MG63 (cell line): ENCODE measurements at places on chromosomes 5 and 9.

GRCh38 chr5:112065781-112066180 lies 308.8 kb upstream of the NREP start:
- no peak for DNase-seq

- no peak for DNase-seq
Measured at GRCh38 chr5:152056931-152057330, 132.3 kb upstream of the GLRA1 start.

- no peak for DNase-seq
Measured at GRCh38 chr5:153671653-153672346, 181.3 kb downstream of the GRIA1 start.

DNA sequence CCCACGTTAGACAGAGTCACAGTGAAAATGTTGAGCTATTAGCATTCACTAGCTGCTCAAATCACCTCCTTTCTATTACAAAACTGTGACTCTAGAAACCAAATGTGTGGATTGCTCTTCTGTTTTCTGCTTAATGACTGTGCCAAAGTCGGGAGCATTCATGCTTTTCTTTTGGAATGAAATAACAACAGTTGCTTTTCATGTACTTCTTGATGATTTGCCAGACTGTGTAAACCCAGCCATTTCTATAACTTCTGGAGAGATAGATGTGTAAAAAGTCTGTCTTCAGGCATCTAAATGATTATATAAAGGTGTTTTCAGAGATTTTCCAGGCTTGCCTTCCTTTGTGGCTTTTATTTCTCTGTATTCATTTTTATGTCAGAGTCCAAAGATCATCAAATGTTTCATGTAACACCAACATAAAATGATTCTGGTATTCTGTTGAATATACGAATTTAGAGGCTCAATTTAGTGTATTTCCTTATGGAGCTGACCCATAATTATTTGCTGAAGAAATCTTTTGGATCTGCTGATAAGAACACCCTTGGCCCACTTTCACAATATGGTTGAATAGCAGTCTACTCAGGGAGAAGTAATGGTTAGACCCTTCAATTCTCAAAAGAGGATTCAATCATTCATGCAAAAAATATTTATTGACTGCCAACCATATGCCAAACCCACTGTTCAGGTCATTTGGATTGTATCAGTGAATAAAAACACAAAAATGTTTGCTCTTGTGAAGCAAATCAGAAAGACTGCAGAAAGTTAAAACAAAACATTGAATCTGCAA lies 581.2 kb downstream of the CDH18 start:
- no peak for DNase-seq

- DNase-seq, result no peak
Measured at GRCh38 chr5:158033076-158033475, 174.1 kb upstream of the CLINT1 start.

DNA sequence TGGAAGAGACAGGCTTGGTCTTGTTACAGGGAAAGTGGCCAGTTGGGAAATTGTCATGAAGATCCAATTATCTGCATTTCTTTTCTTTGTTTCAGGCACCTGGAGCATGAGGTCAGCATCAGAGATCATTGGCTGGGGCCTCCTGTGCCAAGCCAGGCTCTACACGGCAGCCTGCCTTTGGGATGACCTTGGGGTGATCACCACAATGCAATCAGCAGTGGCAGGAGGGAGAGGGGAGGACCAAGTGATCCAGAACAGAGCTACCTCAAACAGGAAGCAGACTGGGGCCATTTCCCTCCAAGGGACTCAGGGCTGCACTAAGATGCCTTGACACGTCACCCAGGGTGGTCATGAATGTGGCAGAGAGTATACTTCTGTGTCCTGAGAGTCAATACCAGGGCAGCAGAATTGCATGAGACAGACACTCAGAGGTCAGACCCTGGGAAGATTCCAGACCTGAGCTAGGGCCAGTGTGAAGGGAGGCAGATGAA lies 8.9 kb downstream of the SMIM23 start:
- DNase-seq, result no peak

GRCh38 chr9:91714874-91715615 lies 235.0 kb downstream of the ROR2 start:
- DNase-seq, result no peak

- no peak for DNase-seq
Measured at GRCh38 chr5:50947906-50948683, 281.7 kb downstream of the PARP8 start.

GRCh38 chr9:7286101-7286500 lies 513.5 kb downstream of the DMAC1 start:
- DNase-seq, result no peak

DNA sequence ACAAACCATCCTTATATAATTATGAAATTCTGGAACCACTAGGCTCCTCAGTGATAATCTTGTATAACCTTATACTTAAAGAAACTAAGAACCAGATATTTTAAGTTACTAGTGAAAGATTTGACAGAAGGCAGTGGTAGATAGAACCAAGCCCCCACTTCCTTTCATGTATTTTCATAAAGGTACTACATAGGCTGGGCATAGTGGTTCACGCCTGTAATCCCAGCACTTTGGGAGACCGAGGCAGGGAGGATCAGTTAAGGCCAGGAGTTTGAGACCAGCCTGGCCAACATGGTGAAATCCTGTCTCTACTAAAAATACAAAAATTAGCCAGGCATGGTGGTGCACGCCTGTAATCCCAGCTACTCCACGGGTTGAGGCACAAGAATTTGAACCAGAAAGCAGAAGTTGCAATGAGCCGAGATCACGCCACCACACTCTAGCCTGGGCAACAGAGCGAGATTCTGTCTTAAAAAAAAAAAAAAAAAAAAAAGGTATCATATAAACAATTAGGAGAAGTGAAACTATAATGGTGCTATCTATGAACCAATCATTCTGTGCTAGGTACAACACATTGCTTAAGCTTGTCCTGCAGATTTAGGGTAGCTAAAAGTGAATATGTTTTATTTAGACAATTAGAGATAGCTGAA lies 27.9 kb upstream of the DTWD2 start:
- no peak for DNase-seq
